ENCODE measurements at places on chromosomes 4 and X.

DNA sequence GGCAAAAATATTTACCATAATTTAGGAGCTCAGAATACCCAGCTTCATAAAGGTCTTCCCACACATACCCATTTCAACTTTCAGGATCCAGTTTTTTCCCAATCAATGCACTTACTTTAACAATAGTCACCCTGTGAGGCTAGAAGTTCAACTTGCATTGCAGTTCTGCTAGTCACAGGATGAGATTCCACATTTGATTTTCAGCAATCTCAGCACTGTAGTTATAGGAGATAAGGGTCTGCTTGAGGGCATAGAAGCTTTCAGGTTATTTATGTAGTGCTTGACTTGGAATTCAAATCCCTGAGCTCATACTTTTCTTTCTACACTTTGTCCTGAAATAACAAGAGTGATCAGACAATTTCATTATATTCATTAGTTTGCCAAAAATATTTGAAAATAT lies 78.3 kb upstream of the IL2 start:
- no peak for DNase-seq

DNA sequence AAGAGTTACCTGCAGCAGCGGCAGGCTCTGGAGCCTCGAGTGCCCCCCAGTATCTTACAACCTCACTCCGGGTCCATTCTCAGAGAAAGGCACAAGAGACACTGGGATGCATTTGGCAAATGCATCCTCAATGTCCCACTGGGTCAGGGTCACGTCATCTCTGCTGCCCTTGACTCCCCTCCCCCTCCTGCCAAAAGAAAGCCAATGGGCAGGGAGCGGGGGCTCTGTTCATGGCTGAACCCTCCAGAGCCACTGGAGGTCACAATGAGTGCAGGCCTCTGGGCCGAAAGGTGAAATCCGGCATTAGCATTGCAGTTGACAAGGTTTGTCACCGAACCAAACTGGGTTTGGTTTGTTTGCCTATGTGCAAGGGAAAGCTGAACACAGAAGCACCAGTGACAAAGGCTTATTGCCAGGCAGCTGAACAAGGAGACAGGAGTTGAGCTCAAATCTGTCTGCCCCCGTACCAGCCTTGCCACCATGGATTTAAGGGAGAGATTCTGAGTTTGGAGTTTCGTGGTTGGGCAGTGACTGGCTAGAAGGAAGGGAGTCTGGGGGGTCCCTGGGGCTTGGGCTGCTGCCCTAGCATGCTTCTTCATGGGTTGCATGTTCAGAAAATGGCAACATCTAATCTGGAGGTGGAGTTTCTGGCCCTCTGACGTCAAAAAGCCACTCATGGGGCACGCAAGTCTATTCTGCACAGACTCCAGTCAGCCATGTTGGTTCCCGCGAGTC lies 64.3 kb downstream of the HTRA3 start:
- no peak for DNase-seq

DNA sequence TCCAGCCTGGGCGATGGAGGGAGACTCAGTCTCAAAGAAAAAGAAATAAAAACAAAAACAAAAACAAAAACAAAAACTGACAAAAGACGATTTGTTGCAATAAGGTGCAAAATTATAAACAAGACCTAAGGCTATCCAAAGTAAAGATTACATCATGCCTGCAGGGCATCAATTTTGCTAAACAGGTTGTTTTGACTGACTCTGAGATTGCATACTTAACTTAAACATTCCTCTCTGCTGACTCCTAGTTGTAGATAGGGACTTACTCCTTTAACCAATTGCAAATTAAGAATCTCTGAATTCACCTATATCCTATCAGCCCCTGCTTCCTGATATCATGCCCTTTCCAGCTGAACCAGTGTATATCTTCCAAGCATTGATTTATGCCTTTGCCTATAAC lies 2687.3 kb downstream of the PCDH7 start:
- DNase-seq, result no peak

- no peak for DNase-seq
Observed at GRCh38 chrX:136963973-136964372, 69.8 kb downstream of the GPR101 start.

GRCh38 chr4:142598132-142598531 lies 248.0 kb downstream of the INPP4B start:
- no peak for DNase-seq

DNA sequence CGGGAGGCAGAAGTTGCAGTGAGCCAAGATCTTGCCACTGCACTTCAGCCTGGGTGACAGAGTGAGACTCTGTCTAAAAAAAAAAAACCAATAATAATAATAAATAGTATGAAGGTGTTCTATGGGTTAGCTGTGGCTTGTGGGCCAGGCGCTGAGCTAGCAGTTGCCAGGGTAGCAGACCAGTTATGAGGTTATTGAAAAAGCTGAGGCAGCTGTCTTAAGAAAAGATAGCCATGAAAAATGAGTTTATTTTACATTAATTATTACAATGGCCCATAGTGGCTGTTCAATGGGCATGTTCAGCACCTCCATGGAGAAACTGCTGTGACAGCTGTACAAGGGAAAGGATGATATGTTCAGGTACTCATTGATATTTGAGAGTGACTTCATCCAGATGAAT lies 13.3 kb upstream of the HSD17B10 start:
- no peak for DNase-seq

- DNase-seq, result no peak
Observed at GRCh38 chr4:77501851-77502250, 103.8 kb upstream of the CXCL13 start.

GRCh38 chrX:38407126-38407525 lies 54.7 kb downstream of the OTC start:
- no peak for DNase-seq

DNA sequence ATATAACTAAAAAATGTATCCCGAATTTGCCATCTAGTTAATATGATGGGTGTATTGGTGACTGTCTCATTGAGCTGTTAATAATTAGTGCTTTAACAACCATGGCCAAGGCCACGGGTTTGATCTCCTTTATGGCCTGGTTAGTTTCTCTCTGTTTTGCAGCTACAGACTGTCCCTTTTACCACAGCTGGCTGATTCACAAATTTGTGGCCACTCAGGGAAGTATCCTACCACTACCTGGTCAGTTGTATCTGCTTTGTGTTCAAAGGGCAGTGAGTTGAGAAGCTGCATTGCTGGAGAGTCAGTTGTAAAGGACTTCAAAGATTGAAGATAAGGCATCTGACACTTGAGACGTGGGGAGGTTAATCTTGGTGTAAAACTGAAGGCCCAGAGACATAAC lies 219.1 kb upstream of the BMP3 start:
- no peak for DNase-seq

GRCh38 chr4:44279066-44279465 lies 169.5 kb downstream of the KCTD8 start:
- no peak for DNase-seq

DNA sequence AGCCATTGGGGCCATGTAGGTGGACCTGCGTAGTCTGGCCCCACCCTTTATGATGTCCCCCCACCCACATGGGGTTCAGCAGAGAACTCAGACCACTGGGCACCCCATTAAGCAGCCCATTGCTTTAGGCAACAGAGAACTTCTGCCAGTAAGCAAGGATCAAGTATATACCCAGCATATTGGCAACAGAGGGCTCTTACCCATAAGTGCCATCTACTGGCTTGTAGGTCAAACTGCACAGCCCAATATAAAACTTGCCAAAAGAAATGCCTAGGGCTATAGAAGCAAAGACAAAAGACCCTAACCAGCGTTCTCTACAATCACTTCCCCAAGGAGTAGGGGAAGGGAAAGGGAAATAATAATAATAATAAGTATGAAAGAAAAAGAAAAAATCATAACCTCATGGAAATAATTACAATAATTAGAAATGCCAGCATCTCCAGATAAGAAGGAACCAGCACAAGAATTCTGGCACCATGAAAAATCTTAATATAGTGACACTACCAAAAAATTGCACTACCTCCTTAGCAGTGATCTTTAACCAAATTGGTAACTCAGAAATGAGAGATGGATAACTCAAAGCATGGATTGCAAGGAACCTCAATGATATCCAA lies 1090.7 kb downstream of the FAT4 start:
- no peak for DNase-seq

- DNase-seq, result no peak
Observed at GRCh38 chrX:15245896-15246295, 24.0 kb downstream of the ASB9 start.

- no peak for DNase-seq
Observed at GRCh38 chr4:188346171-188346809, 207.0 kb downstream of the TRIML1 start.

DNA sequence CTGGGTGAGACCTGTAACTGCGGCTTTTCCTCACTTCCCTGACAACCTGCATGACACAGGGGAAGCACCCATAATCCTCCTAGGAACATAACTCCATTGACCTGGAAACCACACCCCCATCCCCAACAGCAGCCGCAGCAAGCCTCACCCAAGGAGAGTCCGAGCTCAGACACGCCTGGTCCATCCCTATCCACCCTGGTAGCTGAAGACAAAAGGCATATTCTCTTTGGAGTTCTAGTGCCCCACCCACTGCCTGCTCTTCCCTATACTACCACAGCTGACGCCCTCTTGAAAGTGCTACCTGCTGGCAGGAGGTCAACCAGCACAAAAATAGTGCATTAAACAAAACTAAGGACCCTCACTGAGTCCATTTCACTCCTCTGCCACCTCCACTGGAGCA lies 1080.9 kb upstream of the IGFBP7 start:
- no peak for DNase-seq

DNA sequence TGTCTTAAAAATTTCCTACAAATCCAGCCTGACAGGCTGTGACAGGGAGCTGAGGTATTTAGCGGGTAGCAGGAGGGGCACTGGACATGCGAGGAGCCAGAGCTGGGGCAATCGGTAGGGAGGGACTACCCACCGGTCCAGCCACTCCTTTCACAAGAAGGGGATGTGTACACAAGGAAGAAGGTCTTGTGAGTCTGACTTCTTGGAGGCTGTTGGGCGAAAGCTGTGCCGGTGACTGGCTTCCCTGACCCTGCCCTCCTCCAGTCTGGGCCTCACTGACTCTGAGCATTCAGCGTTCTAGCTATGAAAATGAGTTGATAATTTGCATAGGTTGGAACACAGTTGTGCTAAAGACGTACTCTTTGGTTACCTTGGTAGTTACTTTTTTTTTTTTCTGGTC lies 12.7 kb upstream of the CXCL8 start:
- DNase-seq, result no peak

GRCh38 chr4:122469457-122469856 lies 12.9 kb upstream of the IL2 start:
- DNase-seq, result no peak

- no peak for DNase-seq
Observed at GRCh38 chr4:7903791-7904516, 35.7 kb downstream of the AFAP1 start.

DNA sequence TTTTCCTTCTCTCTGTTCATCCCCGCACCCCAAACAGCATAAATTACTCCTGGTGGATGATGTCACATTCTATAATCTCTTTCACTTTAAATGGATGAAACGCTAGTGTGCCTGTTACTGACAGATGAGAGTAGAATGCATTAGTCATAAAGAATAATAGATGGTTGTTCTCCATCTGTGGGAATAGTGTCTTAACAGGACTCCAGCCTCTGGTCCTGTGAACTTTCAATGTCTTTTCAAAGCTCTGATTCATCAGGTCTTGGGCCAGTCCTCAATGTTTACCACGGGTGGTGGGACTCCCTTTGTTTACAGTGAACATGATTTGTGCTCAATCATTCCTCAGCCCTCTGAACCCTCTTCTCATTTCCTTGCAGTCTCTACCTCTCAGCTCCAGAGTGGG lies 182.6 kb downstream of the GABRB1 start:
- DNase-seq, result no peak

DNA sequence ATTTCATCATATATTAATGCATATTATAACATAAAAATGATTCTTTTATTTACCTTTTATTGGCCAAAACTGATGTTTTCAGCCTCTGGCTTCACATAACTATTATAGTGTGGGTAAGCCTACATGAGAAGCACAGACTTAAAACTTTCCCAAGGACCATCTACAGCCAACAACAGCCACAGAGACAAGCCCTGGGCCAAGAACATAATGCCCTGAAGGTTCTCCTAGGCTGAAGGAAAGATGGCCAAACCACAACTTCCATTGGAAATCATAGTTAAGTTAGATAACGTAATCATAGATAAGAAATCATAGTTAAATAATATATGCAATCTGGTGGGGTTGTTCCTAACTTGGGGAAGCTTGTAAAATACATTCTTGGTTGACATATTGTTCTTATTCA lies 280.0 kb upstream of the EMCN start:
- DNase-seq, result no peak

- no peak for DNase-seq
Observed at GRCh38 chr4:177005674-177006230, 213.0 kb upstream of the VEGFC start.

GRCh38 chrX:140767646-140768045 lies 58.1 kb downstream of the LINC00632 start:
- DNase-seq, result no peak

- no peak for DNase-seq
Observed at GRCh38 chrX:42606591-42606990, 171.4 kb downstream of the PPP1R2C start.

- no peak for DNase-seq
Observed at GRCh38 chr4:24024157-24024556, 134.3 kb upstream of the PPARGC1A start.

Data from activated CD8-positive, alpha-beta memory T cell treated with anti-CD3 and anti-CD28 coated beads for 1 hour (primary cell).